ENCODE measurements at places on chromosomes 5 and 9. TPM values are rescaled to one million over a fixed set of nuclear protein-coding genes. Genes with fewer than 3 reads are reported as not detected.

DNA sequence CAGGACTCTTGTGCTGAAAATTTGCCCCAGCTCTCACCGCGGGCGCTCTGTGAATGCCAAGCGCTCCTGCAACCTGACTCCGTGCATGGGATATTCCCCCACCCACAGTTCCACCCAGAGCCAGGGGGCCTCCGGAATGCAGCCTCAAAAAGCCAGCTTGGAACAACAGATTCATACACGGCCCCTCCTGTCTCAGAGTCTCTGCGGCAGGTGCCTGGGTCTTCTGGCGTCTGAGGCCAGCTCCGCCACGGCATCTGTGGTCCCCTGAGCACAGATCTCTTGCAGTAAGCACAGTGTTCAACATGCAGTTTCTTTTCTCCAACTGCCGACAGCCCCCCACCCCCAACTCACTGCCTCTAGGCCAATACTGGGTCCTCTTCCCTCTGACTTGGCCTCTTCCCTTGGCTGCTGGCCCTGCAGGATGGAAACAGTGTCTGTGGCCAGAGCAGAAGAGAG, 355.7 kb upstream of the IRX2 start:
- peak; percentile 71 for DNase-seq

GRCh38 chr9:95954940-95955339, 79.4 kb downstream of the ERCC6L2 start:
- DNase-seq = no peak

DNA sequence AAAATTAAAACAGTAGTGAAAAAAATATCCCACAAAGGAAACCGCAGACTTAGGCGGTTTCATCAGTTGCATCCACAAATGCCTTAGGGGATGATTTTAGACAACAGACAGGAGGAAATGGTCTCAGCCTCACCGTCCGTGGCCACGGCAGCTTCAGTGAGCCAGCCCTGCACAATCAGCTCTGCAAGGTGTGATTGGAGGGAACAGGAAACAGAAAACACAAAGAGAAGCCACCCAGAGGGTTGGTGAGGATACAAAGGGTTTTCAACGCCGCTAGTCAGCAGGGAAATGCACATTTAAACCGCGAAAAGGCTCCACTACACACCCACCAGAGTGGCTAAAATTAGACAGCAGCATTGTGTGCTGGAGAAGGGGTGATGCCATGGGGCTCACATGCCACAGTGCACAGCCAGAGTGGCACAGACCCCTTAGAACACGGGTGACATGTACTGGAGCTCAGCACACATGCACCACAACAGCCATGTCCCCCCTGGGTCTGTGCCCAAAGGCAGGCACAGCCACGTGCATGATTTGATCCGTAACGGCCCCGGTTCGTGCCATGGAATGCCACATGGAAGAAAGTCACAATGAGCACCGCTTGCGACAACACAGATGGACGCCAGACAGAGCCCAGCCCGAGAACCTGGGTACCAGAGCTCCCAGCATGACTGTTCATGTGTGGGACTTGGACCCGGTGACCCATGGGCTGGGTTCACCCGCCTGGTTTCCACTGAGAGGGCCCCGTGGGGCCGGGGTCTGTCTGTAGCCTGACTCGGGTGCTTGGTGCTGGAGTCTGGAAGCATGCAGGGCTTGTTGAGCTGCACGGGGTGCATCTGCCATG, 18.3 kb upstream of the TERT start:
- DNase-seq = no peak

- no peak for DNase-seq
Observed at GRCh38 chr5:72379936-72380335, 59.8 kb downstream of the PTCD2 start.

GRCh38 chr5:172383191-172383802, 71.0 kb downstream of the SH3PXD2B start:
- DNase-seq = no peak

DNA sequence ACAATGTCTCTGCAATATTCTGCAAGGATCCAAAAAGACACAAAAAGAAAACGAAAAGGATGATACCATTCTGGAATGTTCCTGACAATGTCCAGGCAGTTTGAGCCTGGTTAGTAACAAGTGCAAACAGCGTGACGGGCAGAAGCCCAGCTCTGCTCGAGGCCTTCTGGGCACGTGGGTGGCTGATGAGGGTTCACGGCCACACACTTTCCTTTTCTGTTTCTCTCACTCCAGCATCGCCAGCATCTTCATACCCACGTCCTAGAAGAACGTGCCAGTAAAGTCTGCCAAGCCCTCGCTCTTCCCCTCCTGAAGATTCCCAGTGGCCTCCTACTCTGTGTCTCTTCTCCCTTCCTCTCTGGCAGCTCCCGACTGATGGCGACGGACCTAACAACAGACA, 36.7 kb downstream of the COL23A1 start:
- DNase-seq = no peak

Gene CDKN2B-AS1
- polyA plus RNA-seq = not detected
